ENCODE measurements at places on chromosomes 5 and 9.
A peak's percentile ranks its signal among the peaks of the same experiment; 100 is the strongest.

DNA sequence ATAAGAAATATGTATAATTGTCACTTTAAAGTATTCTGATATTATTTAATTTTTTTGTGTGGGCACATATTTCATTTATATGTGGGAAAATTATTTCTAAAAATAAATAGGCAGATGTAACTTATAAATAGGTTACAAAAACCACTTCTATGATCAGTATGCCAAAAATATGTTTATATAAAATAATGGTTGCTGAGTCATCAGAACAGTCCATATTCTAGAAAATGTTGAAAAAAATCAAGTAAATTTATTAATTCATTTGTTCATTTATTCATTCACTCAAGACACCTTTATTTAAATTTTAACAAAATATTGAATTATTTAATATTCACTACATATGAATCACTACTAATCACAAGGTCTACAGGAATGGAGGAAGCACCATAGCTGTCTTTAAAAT lies 1387.3 kb upstream of the C9orf72 start:
- DNase-seq, result no peak

DNA sequence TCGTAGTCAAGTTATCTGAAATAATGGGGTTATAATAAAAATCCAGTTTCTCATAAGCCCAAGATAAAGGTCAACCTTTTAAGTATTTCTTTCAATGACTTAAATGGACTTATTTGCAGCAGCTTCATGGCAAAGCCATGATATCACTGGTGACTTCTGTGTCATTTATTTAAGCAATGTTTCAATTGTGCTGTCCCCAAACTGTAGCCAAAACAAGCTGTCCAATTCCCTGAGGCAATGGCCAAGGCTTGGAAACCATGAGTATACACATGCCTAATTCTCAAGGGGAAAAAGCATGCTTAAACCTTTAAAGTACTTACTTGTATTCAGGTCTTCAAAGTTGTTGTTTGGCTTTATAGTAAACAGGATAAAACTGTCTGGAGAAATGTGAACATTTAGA lies 376.4 kb upstream of the TNC start:
- no peak for DNase-seq

- no peak for DNase-seq
Observed at GRCh38 chr5:136040746-136041415, 12.1 kb downstream of the TGFBI start.

- no peak for DNase-seq
Observed at GRCh38 chr9:114302727-114303126, 20.2 kb upstream of the ORM1 start.

GRCh38 chr5:90968319-90968718 lies 409.7 kb downstream of the ADGRV1 start:
- DNase-seq, result no peak

DNA sequence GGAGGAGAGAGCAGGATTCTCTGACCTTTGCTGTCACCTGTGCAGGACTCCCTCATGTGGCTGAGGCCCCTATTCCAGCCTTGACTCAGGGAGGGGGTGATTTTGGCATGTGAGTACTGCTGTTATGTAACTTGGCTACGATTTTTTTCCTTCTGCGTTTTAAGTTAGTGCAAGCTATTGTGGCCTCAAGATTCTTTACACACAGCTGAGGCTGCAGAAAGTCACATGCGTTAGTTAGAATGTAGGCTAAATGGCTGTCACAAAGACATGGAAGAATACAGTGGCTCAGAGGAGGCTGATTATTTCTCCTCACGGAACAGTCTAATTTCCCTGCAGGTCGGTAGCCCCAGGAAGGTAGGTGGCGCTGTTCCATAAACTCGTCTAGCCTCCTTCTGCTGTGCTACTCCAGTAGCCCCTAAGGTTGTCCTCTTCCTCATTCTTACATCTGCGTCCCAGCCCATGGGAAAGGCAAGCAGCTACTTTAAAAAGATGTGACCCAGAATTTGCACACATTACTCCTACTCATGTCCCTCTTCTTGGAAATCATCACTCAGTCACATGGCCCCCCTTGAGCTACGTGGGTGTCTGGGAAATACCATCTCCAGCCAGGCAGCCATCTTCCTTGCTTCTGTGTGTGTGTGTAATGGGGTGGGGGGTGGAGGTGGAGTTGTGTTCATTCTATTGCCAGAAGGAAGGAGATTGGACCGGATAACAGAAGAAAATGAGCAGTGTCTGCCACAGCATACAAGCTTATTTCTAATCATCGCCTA lies 486.6 kb downstream of the CCDC171 start:
- peak; percentile 22 for DNase-seq

GRCh38 chr9:38294220-38294960 lies 98.1 kb upstream of the ALDH1B1 start:
- DNase-seq, result no peak

DNA sequence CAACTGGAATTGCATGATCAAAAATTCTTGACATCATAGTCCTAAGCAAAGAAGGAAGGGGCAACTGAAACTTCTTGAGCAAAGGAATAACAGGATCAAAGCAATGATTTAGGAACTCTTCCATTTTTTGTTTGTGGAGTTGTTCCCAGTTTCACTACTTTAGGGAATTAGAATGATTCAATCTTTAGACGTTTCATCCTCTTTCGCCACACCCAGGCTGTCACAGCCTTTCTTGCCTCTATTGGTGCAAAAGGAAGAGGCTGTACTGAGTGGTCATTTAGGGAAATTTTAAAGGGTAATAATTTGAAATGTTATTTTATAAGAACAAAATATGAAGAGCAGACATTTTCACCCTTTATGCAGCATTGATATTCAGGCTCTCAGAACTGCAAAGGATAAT lies 1026.0 kb upstream of the ARRDC3 start:
- no peak for DNase-seq

DNA sequence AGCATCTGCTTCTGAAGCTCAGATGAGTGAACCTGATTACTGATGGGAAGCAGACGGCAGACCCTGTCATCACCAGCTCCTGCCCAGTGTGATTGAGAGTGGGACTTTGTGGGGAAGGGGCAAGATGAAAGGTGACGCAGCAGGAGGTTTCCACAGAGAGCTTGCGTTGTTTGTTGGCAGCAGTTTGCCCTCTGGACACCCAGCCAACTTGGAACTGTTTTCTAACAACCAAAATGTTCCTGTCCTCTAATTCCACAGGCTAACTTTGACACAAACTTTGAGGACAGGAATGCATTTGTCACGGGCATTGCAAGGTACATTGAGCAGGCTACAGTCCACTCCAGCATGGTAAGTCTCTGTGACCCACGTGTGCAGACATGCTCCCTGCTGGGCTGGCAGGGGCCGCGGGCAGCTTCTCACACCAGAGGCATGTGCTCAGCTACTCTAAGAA lies 20.9 kb downstream of the CYFIP2 start:
- DNase-seq, result no peak

DNA sequence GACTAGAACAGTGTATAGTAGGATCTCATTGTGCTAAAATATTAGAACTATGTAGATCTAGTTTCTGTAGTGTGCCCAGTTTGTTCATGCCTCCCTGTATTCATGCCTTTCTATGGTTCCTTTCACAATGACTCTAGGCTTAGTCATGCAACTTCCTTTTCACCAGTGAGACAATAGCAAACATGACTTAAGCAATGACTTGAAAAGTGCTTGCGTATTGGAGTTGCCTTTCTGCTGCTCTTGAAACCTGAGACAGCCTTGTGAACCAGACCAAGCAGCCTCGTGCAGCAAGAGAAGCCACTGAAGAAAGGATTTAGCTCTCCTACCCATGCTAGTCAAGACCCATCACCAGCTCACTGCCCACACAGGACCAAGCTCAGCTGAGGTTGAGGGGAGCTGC lies 294.5 kb upstream of the TAS2R1 start:
- DNase-seq, result no peak

- DNase-seq, result no peak
Observed at GRCh38 chr5:125215593-125215992, 469.2 kb upstream of the ZNF608 start.

DNA sequence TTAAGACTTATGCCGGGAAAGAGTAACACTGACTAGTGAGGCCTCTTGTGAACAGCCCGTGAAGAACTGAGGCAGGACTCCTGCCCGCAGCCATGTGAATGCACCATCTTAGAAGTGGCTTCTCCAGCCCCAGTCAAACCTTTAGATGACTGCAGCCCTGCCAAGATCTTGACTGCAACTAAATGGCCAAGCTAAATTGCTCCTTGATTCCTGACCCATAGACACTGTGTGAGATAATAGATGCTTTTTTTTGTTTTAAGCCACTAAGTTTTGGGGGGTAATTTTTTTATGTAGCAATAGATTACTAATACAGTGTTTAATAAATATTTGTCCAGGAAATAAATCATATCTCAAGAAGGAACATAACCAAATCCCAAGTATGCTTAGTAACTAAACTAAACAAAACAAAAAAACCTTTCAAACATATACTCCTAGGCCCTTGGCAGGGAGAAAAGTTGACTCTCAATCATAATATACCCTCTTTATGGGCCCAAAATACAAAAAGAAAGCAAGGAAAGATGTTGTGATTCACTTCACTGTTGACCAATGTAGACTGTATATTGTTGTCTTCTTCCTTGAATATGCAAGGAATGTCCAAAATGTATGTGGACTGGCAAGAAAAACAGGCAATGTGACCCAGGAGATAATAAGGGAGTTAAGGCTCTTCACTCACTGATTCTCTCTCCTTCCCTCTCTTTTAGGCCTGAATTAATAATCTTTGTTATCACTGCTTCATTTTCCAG lies 79.7 kb upstream of the ZNF366 start:
- DNase-seq, result no peak

DNA sequence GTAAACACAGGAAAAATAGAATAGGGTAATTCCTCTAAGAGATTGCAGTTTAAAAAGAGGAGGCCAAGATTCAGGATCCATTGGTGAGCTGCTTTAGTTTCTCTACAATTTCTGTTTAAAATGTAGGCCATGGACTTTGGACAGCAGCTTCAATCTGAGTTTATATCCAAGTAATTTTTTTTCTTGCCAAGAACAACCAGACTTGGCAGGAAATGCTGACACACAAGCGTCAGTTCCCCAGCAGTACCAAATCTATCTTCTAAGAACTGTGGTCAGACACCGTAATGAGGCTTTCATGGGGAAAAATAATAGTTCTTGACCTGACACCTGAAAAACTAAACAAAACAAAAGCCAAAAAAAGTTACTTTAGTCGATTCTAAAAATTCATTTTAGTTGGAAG lies 528.8 kb downstream of the CSNK1G3 start:
- DNase-seq, result no peak

- DNase-seq, result no peak
Observed at GRCh38 chr5:116395631-116396203, 178.9 kb downstream of the SEMA6A start.

DNA sequence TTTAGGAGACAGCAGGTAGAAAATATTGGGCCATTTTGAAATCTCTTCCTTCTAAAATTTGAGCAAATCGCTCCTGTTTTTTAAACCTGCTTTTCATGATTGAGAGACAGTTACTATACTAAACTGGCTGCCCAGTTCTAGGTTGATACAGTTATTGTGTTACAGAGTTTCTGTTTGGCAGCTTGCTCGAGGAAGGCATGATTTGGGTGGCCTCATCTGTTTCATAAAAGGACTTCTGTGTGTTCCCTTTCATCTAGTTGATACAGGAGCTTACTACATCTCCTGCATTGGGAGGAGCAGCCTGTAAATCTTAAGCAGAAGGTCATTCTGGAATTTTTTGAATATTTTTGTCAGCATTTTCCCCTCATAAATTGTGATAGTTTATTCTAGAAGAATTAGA lies 14.2 kb downstream of the HSPA4 start:
- no peak for DNase-seq

DNA sequence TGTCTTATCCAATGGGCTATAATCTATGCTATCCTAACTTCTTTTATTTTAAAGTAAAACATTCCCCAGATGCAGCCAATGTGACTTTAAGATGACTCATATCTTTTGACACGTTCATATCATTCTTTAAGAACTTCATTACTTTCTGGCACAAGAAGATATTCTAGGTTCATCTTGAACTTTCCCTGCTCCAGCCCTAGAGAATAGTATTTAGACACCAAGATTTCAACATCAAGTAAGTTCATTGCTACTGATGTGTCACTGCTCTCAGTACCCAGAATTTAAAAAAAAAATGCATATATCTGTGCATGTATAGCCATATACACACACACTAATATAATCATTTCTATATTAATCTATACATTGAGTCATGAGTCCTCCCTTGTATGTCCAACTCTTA lies 175.2 kb downstream of the SAXO1 start:
- DNase-seq, result no peak

DNA sequence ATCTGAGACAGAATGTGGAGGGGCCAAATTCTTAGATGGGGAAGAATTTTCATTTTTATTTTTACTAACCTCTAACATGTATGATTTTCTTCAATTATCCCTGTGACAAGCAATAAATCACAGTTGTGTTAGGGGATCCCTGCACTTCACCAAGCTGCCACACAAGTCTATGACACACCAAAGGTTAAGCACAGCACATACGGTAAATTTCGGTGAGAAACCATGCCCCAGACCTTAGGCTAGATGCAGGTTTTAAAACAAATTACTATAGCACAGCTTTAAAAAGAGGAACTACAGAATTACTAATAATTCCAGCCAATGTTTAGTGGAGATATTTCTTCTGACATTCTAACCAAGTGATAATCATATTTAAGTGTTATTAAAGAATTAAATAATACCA lies 175.7 kb upstream of the RORB start:
- no peak for DNase-seq

GRCh38 chr5:75574791-75575190 lies 36.5 kb upstream of the ANKDD1B start:
- no peak for DNase-seq

DNA sequence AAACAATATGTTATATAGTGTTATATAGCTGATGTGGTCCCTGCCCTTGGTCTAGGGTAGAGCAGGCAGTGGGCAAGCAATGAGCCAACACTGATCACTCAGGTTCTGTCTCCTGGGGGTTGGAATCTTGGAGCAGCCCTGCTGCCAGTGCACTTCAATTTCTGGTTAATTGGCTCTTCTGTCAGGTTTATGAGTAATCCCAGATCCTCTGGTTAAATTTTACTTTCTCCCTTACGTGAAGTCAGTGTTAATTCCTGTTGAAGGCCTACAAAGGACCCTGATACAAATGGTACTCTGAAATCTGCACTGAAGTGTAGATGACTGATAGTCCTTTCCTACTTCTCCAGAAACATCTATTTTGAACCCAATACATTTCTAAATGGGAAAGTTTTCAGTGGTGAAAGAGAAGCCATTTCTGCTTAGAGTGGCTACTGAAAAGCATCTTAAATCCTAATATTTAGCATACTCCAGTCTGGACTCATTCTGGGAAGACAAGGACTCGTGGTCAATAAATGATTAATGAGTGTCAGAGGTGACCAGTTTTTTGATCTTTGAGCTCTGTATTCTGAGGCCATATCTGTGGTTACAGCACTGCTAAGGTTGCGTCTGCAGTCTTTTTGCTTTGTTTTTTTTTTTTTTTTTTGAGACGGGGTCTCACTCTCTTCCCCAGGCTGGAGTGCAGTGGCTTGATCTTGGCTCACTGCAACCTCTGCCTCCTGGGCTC lies 442.4 kb downstream of the KIF4B start:
- DNase-seq, result no peak

Data from GDM1 (cell line).